ENCODE measurements at places on chromosomes 6 and 20.
A peak's percentile ranks its signal among the peaks of the same experiment; 100 is the strongest.

DNA sequence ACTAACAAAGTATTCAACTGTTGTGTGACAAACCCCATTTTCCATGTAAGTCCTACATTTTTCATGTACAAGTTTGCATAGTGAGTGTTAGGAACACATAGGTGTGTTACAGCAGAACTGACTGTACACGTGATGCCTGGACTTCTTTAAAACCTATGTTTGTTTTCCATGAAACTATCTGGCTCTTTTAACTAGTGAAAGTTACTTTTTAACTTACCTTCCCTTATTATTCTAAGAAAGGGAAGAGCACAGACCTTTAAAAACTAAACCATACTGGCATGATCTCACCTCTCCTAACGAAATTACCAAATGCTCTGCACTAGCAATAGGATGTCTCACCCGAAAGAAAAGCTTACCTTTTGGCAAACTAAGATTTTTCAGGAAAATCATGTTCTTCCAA lies 87.8 kb downstream of the CENPW start:
- no peak for DNase-seq

DNA sequence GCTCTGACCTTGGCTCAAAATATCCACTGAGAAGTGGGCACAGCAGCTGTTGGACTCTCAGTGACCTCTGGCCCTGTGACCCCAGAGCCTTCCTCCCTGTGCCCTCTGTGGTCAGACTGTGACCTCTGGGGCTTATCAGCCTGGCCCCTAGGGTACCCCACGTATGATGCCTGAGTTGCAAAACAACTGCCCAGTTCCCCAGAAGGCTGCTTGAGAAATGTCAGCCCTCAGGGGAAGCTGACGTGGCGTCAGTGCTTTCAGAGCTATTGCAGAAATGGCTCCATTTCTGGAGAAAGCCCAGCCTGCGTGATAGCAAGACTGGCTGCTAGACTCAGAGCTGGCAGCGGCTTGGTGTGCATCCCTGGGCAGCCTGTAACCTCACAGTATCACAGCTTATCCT lies 31.5 kb upstream of the TGM2 start:
- DNase-seq: no peak

DNA sequence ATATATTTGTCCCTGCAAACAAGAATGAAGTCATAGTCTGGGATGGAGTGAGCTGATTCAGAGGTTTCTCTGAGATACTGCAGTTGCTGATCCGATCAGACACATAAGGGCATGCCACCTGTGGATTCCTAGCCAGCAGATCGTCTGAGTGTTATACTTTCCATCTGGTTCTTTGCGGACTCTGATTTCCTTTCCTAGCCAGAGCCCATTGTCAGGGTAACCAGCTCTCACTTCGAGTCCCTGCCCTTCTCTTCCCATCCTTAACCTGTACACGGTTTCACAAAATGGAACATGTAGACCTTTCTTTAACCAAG lies 100.9 kb downstream of the TMEM200A start:
- DNase-seq: no peak

- no peak for DNase-seq
These were observed 163.2 kb upstream of the UST start for GRCh38 chr6:148583631-148584030.

DNA sequence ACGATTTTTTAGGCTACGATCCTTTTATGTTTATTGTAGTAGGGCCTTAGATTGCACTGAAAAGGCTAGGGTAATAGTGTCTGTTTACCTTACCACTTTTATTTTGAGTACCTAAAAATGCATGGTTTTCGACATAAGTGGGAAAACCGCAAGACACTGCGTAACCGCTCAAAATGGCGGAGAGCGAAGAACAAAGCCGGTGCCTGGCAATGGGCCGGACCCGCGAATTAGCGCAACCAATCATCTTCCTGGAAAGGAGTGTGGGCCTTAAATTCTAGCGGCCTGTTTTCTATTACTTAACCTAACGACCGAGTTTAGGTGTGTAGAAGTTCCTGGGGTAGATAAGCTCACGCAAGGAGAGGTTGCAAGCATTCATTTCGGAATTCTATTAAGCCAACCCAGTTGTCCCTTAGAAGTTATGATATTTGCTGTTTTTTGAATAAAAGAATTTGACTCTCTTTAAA lies 118.0 kb downstream of the HFE start:
- peak; percentile 73 for DNase-seq

DNA sequence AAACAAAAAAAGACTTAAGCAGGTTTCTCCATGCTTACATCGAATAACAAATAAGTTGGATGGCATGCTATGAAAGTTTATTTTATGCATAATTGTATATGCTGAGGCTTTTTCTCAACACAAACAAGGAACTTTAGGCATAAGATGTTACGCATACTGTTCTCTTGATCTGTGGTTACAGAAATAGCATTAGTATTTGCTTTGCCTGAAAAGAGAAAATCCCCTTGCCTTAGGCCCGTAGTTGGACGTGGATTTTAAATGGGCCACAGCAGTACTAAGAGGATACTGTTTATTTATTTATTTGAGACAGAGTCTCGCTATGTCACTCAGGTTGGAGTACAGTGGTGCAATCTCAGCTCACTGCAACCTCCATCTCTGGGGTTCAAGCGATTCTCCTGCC lies 19.0 kb downstream of the LYRM2 start:
- no peak for DNase-seq

DNA sequence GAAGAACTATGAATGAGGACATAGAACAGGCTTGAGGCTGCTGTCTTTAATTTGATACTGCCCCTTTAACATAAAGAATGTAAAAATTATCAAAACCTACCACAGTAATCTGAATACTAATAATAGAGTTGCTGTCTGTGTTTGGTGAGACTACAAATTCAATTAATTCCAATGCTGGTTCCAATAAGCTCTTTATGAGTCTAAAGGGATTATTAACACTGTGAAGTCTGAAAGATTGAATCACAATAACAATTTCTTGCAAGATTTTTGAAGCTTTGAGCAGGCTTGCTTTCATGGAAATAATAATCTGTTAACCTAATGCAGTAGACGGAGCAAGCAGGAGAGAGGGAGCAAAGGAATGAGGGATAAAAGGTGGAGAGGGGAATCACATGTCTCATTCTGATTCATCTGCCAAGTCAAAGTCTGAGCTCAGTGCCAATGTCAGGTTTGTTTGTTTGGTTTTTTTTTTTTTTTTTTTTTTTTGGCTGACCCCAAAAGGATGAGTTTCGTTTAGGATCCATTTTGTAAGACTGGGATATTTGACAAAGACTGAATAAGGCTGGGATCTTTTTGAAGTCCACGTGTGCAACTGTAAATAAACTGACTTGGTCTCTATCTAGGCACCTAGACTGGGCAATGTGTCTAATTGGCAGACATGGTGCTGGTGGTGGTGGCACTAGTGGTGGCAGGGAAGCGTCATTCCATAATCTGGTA lies 211.6 kb downstream of the RNF144B start:
- no peak for DNase-seq

DNA sequence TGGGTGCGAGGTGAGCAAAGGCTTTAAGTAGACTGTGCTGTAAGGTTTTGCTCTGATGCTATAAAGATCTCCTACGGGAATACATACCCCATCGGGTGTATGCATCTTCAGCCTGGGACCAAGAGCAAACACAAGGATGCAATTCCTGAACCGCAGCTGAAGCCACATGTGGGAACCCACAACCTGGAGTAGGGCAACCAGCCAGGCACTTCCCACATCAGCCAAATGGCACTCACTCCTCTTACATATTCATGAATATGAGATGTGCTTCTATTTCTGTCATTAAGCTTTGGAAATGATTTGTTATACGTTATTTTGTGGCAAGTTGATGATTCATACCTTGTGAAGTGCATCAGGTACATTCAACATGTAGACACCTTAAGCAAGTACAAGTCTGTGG lies 619.2 kb downstream of the C6orf118 start:
- DNase-seq: no peak

DNA sequence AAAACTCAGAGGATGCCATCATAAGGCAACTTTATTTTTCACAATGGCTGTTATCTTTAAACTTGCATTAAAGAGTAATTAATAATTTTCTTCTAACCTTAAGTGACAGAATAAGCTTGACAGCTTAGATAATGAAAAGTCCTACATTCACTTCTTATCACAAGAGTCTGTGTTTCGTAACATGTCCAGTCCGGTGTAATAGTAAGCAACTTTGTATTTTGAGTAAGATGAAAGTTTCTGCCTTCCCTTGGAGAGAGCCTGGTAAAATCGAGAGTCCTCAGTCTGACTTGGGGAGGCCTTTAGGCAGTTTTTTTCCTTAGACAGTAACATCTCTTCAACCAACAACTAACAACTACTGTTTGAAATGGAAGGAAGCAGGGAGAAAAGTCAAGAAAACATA lies 195.6 kb downstream of the GRM1 start:
- DNase-seq: no peak

DNA sequence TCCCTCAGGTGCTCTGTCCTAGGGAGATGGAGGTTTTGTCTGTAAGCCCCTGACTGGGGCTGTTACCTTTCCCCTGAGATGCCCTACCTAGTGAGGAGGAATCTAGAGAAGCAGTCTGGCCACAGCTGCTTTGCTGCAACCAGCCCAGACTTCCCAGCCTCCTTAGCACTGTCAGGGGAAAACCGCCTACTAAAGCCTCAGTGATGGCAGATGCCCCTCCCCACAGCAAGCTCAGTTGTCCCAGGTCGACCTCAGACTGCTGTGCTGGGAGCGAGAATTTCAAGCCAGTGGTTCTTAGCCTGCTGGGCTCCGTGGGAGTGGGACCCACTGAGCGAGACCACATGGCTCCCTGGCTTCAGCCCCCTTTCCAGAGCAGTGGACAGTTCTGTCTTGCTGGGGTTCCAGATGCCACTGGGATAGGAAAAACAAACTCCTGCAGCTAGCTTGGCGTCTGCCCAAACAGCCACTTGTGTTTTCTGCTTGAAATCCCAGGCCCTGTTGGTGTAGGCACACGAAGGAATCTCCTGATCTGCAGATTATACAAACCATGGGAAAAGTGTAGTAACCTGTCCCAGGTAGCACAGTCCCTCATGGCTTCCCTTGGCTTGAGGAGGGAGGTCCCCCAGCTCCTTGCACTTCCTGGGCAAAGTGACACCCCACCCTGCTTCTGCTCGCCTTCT lies 146.4 kb upstream of the PROKR2 start:
- no peak for DNase-seq

- no peak for DNase-seq
These were observed 191.7 kb upstream of the ZNF217 start for GRCh38 chr20:53785320-53785719.

- no peak for DNase-seq
These were observed 128.1 kb downstream of the OPRM1 start for GRCh38 chr6:154167126-154167525.

All from kidney capillary endothelial cell (primary cell).